ENCODE measurements at places on chromosomes 4 and X. TPM values are rescaled to one million over a fixed set of nuclear protein-coding genes. Genes with fewer than 3 reads are reported as not detected.
A peak's percentile ranks its signal among the peaks of the same experiment; 100 is the strongest.

DNA sequence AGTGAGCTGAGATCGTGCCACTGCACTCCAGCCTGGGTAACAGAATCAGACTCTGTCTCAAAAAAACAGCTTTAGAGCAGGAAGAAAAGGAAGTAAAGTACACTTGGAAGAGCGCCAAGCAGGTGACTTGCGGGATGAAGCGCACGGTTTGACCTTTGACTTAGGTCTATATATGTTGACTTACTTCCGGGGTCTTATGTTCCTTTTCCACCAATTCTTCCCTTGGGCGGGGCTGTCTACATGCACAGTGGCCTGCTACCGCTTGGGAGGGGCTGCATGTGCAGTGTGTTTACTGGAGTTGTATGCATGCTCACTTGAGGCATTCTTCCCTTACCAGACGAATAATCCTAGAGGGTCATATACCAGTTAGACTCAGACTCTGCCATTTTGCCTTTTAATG, 108.6 kb downstream of the APOOL start:
- DNase-seq, result no peak

The KIAA1210 gene
- total RNA-seq, result not detected

- DNase-seq, result peak; percentile 65
Measured at GRCh38 chrX:70196961-70197720, 19.9 kb downstream of the DGAT2L6 start.

The ARMCX1 gene
- total RNA-seq, result 30.8 TPM

The FHIP1A gene
- 25.7 TPM for total RNA-seq

The HHIP gene
- total RNA-seq, result not detected

The FAM9C gene
- not detected for total RNA-seq

- peak; percentile 65 for DNase-seq
Measured at GRCh38 chr4:88759039-88759894, 61.6 kb upstream of the NAP1L5 start.

GRCh38 chrX:119040432-119040831, 32.4 kb upstream of the CT47C1 start:
- no peak for DNase-seq

DNA sequence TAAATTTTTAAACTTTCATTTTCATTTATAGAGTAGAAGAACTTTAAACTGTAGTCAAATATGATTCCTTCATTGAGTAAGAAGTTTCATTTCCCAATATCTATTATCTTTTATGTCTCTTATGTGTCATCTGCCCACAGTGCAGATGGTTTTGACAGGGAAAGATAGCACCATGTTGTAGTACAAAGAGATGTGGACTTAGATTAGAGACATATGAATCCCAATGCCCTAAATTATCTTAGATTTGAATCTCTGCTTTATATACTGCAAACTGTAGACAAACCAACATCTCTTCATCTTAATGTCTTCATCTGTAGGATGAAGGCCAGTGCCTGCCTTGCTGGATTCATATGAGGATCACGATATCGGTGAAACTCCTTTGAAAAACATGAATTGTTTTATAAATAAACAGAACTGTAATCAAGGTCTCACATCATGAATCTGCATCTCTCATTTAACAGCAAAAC, 217.5 kb downstream of the BANK1 start:
- no peak for DNase-seq

GRCh38 chr4:42048394-42048793, 58.1 kb downstream of the SLC30A9 start:
- DNase-seq, result no peak

The SLC49A3 gene
- total RNA-seq, result 1.9 TPM

- DNase-seq, result no peak
Measured at GRCh38 chr4:33090910-33091309, 2370.7 kb downstream of the PCDH7 start.

GRCh38 chrX:39627257-39627656, 470.5 kb downstream of the BCOR start:
- DNase-seq, result no peak

GRCh38 chrX:27840881-27841280, 33.1 kb downstream of the MAGEB10 start:
- DNase-seq, result no peak

The PCDH18 gene
- total RNA-seq, result 162 TPM

- DNase-seq, result no peak
Measured at GRCh38 chrX:74232859-74233258, 71.1 kb upstream of the ZCCHC13 start.

GRCh38 chr4:41723286-41723685, 25.2 kb downstream of the PHOX2B start:
- no peak for DNase-seq

- no peak for DNase-seq
Measured at GRCh38 chr4:184387351-184387750, 87.0 kb downstream of the IRF2 start.

The ADGRG2 gene
- 0.43 TPM for total RNA-seq

GRCh38 chrX:136209016-136209738, 42.0 kb downstream of the MAP7D3 start:
- DNase-seq, result peak; percentile 44

The WDR45 gene
- 19.7 TPM for total RNA-seq

The SERTM2 gene
- total RNA-seq, result 0.51 TPM

The SATL1 gene
- total RNA-seq, result 0.09 TPM

The CXXC4 gene
- 23.6 TPM for total RNA-seq

- no peak for DNase-seq
Measured at GRCh38 chr4:30720021-30720660, at the start of gene PCDH7. TSS of gene PCDH7 (plus strand) at chr4:30720369. CDS start at chr4:30721423, 1,054 bp downstream.

All from neural progenitor cell (in vitro differentiated cells).